ENCODE measurements at places on chromosomes 2 and 18.

DNA sequence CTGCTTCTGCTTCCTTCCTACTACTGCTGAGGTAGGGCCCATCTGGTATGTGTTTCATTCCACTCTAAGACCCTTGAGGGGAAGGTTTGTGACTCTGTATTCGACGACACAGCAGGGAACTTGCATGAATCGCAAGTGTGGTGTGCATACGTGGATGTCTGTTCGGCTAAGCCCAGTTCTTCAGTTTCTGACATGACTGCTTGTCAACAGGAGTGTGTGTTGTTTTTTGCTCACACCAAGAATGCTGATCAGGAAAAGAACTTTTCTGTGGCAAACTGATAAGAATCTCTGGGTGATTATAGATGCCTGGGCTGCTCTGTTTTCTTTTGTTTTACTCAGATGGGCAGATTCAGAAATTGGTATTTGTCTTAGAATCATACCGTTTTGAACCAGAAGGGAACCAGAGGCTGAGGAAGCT is 22.0 kb downstream of the TNFRSF11A start:
- no peak for DNase-seq

DNA sequence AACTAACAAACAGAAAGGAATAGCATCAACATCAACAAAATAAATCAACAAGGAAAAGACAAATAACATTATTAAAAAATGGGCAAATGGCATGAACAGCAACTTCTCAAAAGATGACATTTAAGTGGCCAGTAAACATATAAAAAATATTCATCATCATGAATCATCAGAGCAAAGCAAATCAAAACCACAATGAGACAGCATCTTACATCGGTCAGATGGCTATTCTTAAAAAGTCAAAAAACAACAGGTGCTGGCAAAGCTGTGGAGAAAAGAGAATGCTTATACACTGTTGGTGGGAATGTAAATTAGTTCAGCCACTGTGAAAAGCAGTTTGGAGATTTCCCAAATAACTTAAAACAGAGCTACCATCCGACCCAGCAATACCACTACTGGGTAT is 327.1 kb downstream of the CMPK2 start:
- DNase-seq: no peak

- no peak for DNase-seq
Observed at GRCh38 chr2:240788482-240788881, 31.5 kb downstream of the KIF1A start.

DNA sequence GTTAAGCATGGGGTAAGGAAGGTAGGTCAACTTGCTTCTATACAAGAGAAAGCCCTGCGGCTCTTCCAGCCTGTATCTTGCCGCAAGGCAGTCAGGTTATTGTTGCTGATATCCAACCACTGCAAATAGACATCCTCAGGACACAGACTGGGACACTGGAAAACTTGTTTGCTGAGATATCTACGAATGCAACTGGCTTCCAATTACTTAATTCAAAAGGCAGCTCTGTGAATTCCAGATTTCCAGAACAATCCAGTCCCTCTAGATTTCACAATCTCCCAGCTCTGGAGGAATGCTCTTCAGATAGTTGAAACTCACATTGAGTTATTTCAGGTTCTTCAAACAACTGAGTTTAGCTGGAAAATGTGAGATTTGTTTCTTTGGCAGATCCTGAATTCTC is 34.6 kb upstream of the SP9 start:
- no peak for DNase-seq

- DNase-seq: no peak
Observed at GRCh38 chr2:10951558-10952414, 40.1 kb downstream of the KCNF1 start.

DNA sequence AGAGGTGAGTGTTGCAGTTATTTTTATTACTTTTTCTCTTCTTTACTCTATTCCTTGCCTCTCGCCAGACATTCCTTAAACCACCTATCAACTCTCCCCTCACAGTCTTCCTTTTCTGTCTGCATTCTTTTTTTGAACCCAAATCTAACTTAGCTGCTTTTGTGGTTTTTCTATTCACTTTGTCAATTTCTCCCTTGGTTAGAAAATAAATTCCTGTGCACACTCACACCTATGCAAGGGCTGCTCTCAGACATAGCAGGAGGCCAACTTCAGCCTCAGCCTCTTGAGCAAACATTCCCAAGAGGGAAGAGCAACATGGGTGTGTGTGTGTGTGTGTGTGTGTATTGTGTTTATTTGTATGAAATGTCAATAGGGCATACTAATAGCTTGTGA is 808.6 kb downstream of the RNF144A start:
- no peak for DNase-seq

GRCh38 chr2:16973586-16974286 is 308.1 kb upstream of the CYRIA start:
- no peak for DNase-seq
